Transverse colon (tissue), 4 donors: ENCODE measurements at places on chromosomes 7 and 10. TPM values are rescaled to one million over a fixed set of nuclear protein-coding genes. Genes with fewer than 3 reads are reported as not detected.

GRCh38 chr7:101784292-101785127 is 32.9 kb upstream of the CUX1 start:
- DNase-seq = no peak

GRCh38 chr7:101235522-101235921 is 2.1 kb downstream of the CLDN15 start:
- DNase-seq = peak; percentile 82

GRCh38 chr10:77027141-77027540 is 610.5 kb downstream of the KCNMA1 start:
- DNase-seq = no peak

GRCh38 chr10:100996678-100997359 is 2.8 kb upstream of the LZTS2 start:
- peak; percentile 55 for DNase-seq

- DNase-seq = no peak
These were observed 89.7 kb downstream of the GALNT11 start for GRCh38 chr7:152115021-152115718.

- no peak for DNase-seq
These were observed 18.5 kb downstream of the HYAL4 start for GRCh38 chr7:123863461-123863860.

- no peak for DNase-seq
These were observed 138.1 kb downstream of the RELN start for GRCh38 chr7:103851357-103851756.

DNA sequence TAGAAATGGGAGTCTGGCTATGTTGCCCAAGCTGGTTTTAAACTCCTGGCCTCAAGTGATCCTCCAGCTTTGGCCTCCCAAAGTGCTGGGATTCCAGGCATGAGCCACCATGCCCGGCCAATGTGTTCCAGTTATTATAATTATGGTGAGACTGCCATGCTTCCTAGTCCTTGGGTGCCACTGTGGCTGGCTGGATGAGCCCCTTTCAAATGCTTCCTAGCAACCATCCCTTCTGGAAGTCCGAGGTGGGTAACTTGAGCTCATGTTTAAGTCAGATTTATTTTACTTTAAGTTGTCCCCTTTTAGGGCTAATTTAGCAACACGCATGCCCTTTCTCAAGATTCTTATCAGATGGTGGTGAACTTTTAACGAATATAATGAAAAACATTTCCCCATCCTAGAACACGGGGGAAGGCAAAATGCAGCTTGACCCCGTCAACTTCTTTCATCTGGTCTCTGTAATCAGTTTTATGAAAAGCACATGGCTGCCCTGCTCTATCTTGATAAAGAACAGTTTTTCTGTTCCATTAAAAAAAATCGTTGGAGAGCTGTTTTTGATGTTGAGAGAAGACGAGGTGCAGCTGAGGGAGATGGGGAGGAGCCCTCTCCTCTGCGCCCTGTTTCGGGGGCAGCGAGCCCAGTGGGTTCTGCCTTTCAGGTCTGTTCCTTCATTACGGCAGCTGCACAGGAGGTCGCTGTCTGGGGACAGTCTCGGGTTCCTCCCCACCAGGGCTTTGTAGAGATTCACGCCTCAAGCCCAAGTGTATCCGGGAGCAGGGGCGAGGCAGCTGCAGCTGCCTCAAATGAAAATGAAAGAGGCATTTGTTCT is 61.0 kb upstream of the MKI67 start:
- DNase-seq = peak; percentile 14

- no peak for DNase-seq
These were observed 114.9 kb downstream of the HDAC9 start for GRCh38 chr7:18610331-18610948.

DNA sequence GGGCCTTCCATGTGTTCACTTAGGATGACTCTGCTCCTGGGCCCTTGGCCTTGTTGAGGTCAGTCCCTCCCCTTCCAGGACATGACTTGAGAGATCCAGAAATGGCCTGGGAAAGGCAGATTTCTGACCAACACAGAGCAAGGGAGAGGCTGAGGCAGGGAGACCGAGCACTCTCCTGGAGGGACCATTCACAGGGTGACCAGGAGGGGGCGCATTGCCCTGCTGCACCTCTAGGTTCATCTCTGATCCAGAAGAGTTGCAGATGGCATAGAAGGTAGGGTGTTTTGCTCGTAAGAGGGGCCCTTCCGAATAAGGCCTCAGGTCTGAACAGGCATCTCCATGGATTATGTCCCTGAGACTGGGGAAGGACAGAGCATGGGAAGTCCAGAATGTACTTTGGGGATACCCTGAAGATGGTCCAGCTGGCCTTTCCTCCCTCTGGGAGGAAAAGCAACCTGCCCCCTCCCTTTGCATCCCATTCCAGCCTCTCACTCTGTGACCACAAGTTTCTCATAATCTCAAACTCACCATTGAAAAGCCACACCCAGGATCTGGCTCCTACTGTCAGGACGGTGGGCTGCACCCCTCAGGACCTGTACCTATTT is 6.6 kb downstream of the DMBT1 start:
- peak; percentile 30 for DNase-seq

DNA sequence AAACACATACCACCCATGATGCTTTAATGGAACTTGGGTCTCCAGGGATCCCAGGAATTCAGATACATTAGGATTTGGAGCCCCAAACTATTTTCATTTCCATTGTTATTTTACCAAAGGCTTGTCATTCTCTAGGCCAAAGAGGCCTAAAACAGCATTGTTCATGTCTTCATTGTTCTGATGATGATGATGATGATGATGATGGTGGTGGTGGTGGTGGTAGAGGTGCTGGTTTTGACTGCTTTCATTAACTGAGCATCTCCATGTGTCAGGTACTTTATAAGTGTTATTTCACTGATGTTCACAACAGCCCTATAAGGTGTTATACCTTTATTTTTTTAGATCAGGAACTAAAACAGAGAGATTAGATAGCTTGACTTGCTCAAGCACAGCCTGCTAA is 12.2 kb upstream of the RBM20 start:
- no peak for DNase-seq

DNA sequence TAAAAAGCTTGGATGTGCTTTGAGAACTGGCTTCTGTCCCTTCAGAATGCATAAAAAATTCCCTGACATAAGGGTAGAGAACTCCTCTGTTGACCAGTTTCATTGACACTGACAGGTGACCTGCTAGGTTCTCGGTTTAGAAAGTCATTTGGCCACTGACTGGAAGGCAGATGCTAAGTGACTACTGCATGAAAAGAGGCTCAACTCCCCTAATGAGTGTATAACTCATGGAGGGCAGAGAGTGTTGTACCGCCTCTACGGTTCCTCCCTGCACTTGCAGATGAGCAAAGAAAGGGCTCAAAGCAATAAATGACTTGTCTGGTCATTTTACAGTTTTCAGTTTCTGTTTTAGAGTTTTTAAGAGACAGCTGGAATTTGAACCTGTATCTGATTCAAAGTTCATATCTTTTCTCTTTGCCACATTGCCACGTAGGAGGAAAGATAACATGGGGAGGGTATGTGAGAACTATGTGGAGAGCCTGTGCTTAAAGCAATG is 2.9 kb upstream of the FGL2 start:
- peak; percentile 37 for DNase-seq

DNA sequence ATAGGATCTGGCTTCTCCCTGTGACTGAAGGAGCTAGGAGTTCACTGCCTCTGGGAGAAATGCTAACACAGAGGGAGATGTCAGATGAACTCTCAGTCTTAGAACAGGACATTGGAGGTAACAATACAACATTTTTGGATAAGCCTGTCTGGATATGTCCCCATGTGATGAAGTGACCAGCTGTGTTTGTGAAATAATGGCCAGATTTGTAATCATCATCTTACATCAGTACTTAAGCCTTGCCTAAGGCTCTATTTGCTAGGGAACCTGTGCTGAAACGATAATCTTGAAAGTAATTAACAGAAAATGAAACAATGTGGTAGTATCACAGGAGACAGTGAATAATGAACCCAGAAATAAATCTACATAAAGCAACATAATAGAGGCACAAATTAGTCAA is 56.2 kb downstream of the CRPPA start:
- DNase-seq = no peak

C7orf33 gene
- total RNA-seq = not detected

FOXI2 gene
- total RNA-seq = not detected

C10orf143 gene
- total RNA-seq = 4.0 TPM

BTBD16 gene
- total RNA-seq = not detected

CYP2W1 gene
- total RNA-seq = 0.95 TPM

KIAA1217 gene
- total RNA-seq = 56.5 TPM

DOCK1 gene
- total RNA-seq = 75.1 TPM
